ENCODE measurements at places on chromosomes 6 and 20.

DNA sequence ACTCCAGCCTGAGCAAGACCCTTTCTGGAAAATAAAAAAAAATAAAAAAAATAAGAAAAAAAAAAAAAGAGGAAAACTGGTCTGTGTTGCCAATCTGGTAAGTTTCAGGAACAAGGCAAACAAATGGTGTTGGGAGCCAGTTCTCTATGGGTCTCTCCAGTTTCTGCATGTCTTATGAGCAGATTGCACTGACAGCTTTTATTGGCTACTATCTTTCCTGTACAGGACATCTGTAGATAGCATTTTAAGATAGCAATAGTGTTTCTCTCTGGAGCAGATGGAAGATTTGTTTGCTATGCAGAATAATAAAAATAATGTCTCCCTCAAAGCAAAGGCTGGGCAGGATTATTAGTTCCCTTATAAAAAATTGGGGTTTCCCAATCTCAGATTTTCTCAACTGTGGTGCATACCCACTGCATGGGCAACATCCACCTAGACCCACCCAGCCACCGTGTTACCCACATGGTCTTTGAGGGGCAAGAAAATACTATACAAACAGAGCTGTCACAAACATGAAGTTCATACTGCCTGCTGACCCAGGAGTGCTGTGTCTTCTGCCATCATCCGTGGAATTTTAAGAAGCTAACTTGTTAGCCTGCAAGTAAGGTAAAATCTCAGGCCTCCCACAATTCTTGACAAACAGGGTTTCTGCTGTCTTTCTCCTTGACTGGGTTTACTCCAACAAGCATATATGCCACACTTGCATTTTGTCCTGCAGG is 9.5 kb downstream of the GMDS start:
- no peak for DNase-seq

DNA sequence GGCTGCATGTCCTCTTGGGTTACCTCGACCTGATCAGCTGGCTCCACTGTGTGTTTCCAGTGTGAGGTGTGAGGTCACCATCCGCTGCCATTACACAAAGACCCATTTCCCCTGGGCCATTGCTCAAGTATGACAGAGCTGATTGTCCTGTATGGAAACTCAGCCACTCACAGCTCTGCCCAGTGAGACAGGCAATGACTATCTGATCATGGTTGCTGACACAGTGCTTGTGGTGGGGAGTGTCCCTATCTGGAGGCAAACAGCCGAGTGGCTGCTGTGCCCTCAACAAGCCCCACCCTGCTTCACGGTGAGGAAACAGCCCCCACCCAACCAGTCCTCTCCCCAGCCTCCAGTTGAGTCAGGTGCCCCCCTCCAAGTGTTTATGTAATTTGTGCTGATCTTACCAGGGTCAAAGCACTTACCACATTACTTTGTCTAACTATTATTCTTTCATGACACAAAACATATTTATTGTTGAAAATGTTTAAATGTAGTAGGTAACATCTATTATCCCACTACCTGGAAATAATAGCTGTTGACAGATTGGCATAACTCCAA is 11.7 kb upstream of the MAPK13 start:
- peak; percentile 44 for DNase-seq

DNA sequence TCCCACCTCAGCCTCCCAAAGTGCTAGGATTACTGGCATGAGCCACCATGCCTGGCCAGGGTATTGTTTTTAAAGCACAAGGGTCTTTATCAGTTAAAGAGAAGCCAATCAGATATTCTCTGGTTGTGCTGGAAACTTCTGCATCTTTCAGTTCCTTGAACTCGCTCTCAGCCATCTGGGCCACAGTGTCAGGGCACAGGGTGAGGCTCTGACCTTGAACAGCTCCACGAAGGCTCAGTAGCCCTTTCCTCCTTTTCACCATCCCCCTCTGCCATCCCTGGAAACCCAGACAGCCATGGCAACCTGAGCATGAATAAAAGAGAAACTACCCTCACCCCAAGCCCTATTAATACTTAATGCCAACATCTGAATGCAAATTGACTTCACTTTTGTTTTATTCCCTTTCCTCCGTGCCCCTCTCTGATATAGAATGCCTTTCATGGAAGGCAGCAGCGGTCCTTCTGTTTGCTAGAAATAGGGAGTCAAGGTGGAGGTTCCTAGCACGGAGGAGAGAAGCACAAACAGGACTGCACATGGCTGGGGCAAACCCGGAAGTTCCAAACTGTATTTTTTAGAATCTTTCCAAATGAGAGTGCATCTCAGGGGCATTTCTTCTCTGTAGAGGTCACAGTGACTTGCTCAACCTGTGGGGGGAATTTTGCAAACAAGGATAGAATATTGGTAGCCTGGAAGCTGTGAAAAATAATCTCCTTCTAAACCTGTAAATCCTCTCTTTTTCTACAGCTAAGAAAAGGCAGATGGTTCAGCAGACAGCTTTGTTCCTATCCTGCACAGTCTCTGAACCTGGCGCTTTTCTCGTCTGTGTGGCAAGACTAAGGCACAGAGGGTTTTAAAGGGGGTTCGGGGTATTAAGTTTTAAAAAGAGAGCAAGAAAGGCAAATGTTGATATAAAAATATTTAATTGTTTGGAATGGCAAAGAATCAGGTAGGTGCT is 176.4 kb upstream of the RREB1 start:
- DNase-seq = no peak

GRCh38 chr6:424741-425417 is 33.3 kb downstream of the IRF4 start:
- DNase-seq = no peak

DNA sequence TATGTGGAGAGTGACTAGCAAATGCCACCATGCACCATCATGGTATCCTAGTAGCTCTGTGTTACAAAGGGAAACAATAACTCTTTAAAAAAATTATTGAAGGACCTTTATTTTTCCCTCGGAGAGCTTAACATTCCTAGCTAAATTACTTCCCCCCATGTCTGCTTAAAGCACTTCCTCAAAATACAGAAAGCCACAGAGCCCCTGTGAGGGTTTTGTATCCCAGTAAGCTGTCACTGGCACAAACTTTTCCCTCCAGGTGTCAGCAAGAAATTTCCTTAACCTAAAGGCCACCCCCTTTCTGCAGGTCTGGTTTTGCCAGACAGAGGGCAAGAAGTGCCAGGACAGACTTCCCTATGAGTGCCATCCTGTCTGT is 340.0 kb upstream of the PRDM1 start:
- no peak for DNase-seq

- no peak for DNase-seq
These were observed 1.7 kb downstream of the TRERF1 start for GRCh38 chr6:42449917-42450476.

DNA sequence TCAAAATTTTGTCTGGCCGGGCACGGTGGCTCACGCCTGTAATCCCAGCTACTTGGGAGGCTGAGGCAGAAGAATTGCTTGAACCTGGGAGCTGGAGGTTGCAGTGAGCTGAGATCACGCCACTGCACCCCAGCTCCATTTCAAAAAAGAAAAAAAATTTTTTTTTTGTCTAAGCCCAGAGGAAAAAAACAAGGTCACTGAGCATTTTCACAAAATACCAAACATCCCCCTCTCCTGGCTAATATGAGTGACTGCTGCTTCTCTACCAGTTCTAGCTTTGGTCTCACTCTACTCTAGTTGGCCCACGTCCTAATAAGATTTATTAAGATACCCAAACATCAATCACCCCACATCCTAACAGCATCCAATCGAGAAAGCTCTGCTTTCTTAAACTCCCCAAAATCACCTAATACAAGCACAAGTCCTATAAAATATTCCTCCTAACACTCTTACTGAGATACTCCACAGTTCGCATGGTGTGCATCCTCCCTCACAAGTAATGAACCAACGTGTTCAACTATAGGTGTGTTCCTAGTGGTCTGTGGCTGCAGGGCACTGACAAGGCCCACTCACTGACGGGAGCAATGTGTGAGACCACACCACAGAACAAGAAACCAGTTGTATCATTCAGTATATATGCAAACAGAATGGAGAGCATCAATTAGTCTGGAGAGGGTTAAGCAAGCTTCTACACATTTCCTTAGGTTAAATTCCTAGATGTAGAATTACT is 64.2 kb downstream of the FKBP5 start:
- DNase-seq = no peak

GRCh38 chr6:166032366-166033200 is 135.1 kb downstream of the TBXT start:
- no peak for DNase-seq

DNA sequence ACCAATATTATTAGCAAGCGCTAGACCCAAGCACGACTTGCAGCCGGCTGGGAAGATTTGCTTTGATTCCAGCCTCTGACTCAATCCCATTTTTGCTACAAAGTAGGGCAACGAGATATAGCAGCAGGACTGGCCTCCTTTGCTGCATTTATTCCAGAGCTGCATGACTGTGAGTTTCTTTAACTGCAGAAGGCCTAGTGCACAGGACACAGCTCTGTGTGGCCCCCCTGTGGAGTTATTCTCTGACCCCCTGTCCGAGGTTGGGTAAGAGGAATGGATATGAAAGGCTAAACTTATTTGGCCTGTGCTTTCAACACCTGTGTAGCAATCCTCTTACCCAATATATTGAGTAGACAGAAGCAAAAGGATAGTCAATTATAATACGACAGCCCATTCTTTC is 133.3 kb upstream of the SPTLC3 start:
- no peak for DNase-seq

DNA sequence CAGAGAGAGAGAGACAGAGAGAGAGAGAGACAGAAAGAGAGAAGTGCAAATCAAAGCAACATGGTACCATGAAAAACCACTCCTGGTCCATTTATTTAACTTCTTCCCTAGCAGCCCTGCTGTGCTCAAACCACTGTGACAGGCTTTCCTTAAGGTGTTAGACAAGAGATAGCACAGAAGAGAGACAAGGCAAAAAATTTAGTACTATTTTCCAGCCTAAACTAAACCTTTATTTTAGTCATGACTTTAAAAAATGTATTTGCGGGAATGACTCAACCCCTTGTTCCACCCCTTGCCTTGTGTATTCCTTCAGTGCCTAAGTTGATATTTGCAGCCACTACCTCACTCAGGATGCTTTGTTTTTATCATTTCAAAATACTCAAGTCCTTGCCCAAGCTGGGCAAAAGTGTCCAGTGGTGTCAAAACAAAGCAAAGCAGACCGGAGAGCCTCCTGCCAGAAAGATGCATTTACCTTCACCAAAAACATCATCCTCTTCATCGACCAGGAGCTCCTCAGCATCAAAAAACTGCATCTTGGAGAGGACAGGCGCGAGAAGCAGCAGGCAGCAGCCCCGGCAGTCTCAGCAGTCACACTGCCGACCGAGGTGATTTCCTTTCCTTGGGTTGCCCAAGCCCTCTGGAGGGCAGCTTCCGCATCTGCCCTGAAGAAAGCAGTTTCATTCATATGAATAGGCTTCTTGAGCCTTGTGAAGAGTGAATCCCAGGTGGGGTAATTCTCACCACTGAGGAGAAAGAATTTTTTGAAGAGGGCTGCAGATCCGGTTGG is at the start of gene RIPOR2:
Gene RIPOR2, minus strand, starts transcription at position 595 of the 787 bp plus-strand sequence. Its CDS starts 62 bp downstream, at position 533.
- DNase-seq = peak; percentile 53

DNA sequence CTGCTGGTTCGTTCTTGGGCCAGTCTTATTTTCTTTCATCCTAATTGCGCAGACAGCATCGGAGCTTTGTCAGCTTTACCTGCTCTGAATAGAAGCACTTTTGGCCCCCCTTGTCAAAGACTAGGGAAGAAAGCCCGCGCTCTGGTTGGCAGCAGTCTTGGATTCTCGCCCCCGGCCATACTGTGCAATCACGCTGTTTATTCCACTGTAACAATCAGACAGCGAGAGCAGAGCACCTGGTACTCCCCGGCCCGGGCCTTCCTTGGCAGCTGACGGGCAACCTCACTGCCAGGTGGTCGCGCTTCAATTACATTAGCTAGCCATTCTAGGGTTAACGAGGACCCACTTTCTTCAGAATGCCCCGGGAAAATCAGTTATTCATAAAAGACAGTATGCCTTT is 72.6 kb downstream of the INSM1 start:
- no peak for DNase-seq

DNA sequence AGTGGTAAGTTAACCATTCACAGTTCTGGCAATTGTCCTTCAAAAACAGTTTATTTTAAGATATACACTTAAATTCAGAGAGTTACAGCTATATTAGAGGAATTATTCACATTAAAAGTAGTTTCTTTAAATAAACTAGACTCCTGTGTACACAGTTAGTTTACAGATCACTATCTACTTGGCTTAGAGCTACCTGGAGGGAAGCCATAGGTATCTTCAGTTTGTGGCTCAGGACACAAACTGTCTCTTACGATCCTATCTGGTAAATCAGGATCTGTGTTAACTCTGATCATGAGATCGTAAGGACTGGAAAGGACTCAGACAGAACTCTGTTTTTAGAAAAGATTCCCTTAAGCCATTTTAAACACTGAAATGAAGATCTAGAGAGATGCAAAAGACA is 160.9 kb downstream of the REV3L start:
- no peak for DNase-seq

All from stimulated activated CD4-positive, alpha-beta T cell treated with anti-CD3 and anti-CD28 coated beads, Interleukin-15, amount 100 ng/mL, for 48 hours (primary cell).